ENCODE measurements at places on chromosomes 16 and 17.

DNA sequence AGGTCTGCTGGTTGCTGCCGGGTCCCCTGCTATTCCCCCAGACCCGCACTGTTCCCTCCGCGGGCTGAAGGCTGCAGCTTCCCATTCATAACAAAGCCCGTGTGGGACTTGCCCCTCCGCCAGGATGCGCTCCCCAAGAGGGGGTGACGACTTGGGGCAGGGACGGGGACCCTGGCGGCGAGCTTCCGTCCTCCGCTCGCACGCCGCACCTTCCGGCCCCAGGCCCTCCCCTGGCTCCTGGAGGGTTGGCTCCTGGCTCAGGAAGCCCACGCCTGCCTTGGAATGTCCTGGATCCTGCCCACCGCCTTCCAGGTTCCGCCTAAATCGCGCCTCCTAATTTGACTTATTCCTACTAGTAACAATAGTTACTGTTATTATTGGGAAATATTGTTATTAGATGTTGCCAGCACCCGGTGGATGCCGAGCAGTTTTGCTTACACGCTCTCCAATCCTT is 1.1 kb upstream of the TFAP4 start:
- DNase-seq, result no peak

- DNase-seq, result peak; percentile 21
Observed at GRCh38 chr16:48556913-48557351, 53.0 kb downstream of the N4BP1 start.

- no peak for DNase-seq
Observed at GRCh38 chr17:57679356-57679755, 65.7 kb downstream of the CCDC182 start.

DNA sequence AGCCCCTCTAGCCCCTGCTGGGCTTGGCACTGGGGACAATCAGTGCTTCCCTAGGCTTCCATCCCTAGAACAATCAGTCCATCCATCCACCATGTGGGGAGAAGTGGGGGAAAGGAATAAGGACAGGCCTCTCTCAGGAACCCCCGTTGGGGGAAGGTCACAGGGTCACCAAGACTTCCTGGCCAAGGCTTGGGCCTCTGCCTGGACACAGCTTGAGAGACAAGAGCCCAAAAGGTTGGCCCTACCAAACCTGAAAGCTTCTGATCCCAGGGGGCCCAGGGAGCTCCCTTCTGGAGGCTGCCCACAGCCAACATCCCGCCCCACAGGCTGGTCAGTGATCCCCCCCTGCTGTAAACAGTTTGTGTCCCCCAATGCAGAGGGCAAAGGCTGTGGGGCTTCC is 16.2 kb upstream of the MTMR4 start:
- no peak for DNase-seq

- no peak for DNase-seq
Observed at GRCh38 chr16:12025472-12025871, 48.9 kb downstream of the SNX29 start.

DNA sequence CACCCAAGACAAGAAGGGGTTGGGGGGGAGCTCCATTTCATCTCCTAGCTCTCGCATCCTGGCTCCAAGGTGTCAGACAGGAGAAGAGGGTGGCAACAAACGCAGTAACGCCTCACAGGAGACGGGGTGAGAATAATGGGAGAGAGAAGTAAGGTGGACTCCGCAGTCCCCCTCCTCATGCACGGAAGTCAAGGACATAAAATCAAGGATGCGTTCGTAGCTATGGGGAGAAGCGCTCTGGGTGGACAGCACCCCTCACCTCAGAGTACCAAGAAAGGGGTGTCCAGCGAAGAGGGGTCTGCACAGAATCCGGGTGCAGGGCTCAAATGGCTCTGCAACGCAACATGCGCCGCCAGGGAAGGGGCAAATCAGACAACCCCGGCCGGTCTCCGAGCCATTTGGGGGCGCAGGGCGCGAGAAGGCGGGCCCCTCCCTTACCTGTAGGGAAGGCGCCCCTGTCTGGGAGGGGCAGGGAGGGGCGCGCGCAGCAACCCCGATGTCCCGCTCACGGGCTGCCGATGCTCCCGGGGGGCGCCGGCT is 555 bp downstream of the HDAC5 start:
- no peak for DNase-seq

DNA sequence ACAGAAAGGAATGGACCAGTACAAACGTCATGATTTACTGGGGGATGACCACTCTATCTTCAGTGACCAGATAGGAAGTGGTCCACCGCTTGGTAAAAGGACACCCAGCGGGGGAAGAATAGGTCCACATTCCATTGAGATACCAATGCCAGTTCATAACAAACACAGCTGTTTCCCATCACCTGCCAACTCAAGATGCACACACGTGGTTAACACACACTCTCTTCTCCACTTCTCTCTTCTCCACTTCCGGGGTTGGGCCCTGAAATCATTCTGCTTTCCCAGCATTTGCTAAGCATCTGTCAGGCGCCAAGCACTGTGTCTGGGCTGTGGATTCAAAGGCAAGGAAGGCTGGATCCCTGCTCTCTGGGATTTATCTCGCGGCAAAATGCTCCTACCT is 175.5 kb downstream of the SLC39A11 start:
- DNase-seq, result no peak

- no peak for DNase-seq
Observed at GRCh38 chr17:62641153-62641552, 13.7 kb downstream of the MRC2 start.

- no peak for DNase-seq
Observed at GRCh38 chr17:55267777-55268648, 3.3 kb downstream of the HLF start.

DNA sequence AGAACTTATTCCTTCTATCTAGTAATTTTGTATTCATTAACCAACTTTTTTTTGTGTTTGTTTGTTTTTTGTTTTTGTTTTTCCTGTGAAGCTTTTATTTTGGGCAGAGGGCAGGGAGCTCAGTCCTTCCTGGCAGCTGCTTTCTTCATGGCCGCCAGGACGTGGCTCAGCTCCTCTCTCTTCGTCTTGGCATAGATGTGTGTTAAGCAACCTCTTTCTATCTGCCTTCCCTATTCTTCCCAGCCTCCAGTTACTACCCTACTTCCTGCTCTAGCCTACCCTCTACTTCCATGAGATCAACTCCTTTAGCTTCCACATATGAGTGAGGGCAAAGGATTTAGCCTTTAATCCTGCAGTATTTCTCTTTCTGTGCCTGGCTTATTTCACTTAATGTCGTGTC is 8.2 kb upstream of the BRD7 start:
- DNase-seq, result no peak

GRCh38 chr17:71753070-71753469 is 367.8 kb upstream of the SOX9 start:
- DNase-seq, result no peak

DNA sequence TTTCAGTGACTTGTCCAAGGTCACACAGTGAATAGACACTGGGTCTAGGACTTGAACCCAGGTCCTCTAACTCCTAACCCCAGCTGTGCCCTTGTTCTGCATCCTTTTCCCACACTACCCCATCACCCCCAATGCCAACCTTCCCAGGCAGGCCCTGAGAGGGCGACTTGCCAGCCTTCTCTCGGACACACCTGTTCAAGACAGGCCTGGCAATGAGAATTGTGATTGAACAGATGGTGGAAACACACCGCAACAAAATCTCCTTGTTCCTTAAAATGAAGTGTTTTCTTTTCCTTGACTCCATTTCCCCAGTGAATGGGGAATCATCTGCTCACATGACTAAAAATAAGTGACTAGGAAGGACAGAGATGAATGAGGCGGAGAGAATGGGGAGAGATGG is 189.5 kb upstream of the ASIC2 start:
- no peak for DNase-seq

DNA sequence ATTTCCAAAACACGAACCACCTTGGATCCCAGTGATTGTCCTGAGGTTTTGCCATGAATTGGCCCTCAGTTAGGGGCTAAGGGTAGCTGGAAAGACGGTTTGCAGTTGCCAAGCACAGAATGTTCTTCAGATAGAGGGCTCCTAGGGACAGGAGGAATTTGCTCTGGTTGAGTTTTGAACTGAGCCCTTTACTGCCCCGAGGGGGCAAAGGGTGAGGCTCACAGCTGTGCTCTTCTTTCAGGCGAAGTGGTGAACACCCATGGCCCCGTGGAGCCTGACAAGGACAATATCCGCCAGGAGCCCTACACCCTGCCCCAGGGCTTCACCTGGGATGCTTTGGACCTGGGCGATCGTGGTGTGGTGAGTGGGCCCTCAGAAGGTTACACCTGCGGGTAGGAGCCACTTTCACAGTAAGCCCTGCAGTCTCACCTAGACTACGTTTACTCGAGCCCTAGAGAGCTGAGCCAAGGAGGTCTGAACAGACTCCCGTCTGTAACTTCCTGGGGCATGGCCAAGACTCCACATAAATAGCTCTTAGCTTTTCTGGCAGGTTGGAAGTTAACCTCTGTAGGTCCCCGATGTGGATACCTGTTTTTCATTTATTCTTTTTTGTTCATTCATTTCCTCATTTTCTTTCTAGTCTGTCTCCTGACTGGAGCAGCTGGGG is 32.5 kb downstream of the NMT1 start:
- DNase-seq, result no peak

GRCh38 chr17:59892251-59892923 is 356 bp downstream of the TUBD1 start:
- DNase-seq, result no peak

GRCh38 chr16:78931678-78932077 is 668.9 kb downstream of the MAF start:
- no peak for DNase-seq

GRCh38 chr17:1244606-1245012 is 25.6 kb upstream of the BHLHA9 start:
- DNase-seq, result no peak

GRCh38 chr17:61325382-61326073 is 74.1 kb upstream of the TBX2 start:
- DNase-seq, result no peak

- no peak for DNase-seq
Observed at GRCh38 chr16:3698941-3699340, 18.4 kb downstream of the TRAP1 start.

Data from activated T-cell treated with anti-CD3 and anti-CD28 coated beads for 4 hours (primary cell).